ENCODE measurements at places on chromosomes 11 and 22. TPM values are rescaled to one million over a fixed set of nuclear protein-coding genes. Genes with fewer than 3 reads are reported as not detected.

OR8A1 gene
- total RNA-seq: not detected

ATP6V1E1 gene
- total RNA-seq: 54.1 TPM

SAA4 gene
- total RNA-seq: not detected

EMID1 gene
- 18.1 TPM for total RNA-seq

ELMOD1 gene
- total RNA-seq: 0.73 TPM

CRY2 gene
- total RNA-seq: 34.3 TPM

SLC22A6 gene
- total RNA-seq: not detected

DERL3 gene
- 24.8 TPM for total RNA-seq

RASGRP2 gene
- total RNA-seq: 2.0 TPM

ARHGAP8 gene
- total RNA-seq: 166 TPM
